ENCODE measurements at places on chromosomes 13 and 19.

- DNase-seq: no peak
Observed at GRCh38 chr13:40377783-40378182, 288.7 kb downstream of the FOXO1 start.

- DNase-seq: no peak
Observed at GRCh38 chr19:18501832-18502231, 20.0 kb downstream of the ELL start.

- DNase-seq: no peak
Observed at GRCh38 chr13:111267205-111267604, 53.2 kb upstream of the TEX29 start.

- no peak for DNase-seq
Observed at GRCh38 chr13:35016362-35017112, 74.5 kb downstream of the NBEA start.

DNA sequence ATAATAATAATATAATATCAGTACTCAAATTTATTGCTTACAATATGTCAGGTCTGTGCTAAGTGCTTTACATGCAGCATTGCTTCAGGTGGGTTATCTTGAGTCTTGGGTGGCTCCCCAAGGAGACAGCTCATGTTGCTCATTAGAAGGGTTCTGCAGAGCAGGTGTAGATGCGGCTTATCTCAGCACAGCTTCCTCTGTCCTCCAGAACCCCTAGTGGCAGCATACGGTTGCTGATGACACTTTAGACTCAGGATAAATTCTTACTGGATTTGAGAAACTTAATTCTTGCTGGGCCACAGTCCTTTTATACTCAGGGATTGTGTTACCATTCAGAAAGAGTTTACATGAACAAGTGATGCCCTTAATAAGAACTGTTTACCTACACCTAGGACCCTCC is 8.9 kb downstream of the COG3 start:
- DNase-seq: no peak

GRCh38 chr19:41926028-41926762 is 2.1 kb downstream of the ERFL start:
- DNase-seq: no peak

- no peak for DNase-seq
Observed at GRCh38 chr13:21913010-21913409, 242.1 kb downstream of the FGF9 start.

GRCh38 chr19:35909684-35910035 is 1.6 kb upstream of the TYROBP start:
- DNase-seq: no peak

GRCh38 chr13:87208636-87209035 is 462.5 kb upstream of the SLITRK5 start:
- DNase-seq: no peak

DNA sequence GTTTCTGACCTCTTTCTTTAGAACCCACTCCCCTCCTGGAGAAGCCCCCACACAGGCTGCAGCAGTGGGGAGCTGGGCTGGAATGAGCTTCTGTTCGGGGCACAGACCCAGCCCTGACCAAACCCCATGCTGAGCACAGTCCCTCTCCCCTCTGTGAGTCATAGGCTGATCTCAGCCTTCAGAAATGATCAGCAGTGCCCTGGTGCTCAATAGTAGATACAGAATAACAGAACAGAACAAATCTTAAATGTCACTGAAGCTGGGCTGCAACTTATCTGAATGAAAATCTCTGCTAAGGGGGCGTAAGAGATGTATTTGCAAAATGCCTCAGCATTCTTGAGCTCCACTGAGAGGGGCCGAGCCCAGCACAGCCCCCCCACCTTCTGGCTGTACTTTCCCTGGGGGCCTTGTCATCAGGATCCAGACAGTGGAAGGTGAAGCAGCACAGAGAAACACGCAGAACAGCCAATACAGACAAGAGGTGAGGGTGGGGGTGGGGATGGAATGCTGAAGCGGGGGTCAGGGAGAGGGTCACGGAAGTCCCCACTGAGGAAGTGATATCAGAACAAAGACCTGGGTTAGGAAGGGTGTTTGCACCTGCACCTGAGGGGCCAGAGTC is 9.9 kb downstream of the ZNF665 start:
- DNase-seq: no peak

DNA sequence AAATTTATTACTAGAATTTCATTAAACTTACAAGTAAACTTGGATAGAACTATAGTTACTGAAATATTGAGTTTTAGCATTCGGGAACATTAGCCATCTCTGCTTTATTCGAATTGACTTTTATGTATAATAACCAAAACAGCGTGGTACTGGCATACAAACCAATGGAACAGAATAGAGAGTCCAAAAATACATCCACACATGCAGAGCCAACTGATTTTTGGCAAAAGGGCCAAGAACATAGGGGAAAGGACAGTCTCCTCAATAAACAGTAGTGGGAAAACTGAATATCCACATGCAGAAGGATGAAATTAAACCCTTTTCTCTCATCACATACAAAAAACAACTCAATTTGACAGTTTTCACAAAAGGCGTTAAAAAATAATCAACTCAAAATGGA is 84.3 kb downstream of the EPSTI1 start:
- no peak for DNase-seq

DNA sequence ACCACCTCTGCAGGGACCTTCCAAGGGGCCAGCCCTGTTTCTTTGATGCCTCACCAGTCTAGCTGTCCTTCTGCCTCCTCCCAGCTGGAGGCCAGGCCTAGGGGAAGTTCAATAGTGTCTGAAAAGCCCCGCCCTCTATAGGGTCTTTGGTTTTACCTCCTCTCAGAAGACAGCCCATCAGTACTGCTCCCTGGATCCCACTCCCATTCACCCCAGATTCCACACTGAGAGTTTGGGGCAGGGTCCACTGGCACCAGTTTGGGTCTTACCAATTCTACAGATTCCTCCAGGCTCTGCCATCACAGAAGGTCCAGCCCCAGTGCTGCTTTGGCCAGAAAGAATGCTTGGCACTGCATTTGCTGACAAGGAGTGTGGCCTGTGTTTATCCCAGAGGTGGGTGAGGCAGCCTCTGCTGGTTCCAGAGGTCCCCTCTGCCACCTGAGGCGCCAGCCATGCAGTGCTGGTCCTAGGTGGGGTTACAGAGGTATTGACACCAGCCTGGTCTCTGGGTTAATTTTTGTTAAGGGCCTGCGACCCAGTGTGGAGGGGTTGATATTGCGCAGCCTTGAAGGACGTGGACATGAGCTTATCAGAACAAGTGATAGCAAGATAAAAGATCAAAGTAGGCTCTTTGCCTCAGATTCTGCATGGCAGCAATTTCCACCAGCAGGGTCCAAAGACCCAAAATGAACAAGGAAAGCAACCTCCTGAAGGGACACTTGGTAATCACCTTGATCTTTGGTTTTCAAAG is 41.4 kb upstream of the IGSF23 start:
- no peak for DNase-seq

GRCh38 chr13:31236211-31236786 is 36.5 kb downstream of the B3GLCT start:
- DNase-seq: no peak

GRCh38 chr19:51653162-51653561 is 6.5 kb upstream of the SIGLEC14 start:
- no peak for DNase-seq

DNA sequence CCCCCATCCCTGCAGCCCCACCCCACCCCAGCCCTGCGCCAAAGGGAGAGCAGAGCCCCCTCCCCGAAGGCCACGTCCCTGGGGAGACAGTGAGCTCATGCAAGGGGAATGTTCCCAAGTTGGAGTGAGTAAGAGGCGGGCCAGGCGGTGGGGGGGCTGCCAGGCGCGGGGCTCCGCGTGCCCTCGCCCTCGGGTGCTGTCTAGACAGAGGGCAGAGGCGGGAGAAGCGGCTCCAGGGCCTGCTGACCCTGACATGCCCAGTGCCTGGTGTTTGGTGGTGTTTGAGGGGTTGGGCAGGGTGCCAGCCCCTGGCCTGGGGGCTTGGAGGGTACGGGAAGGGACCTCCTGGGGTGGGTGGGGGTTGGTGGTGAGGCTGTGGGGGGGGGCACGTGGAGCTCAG is 1.0 kb downstream of the FSTL3 start:
- no peak for DNase-seq

DNA sequence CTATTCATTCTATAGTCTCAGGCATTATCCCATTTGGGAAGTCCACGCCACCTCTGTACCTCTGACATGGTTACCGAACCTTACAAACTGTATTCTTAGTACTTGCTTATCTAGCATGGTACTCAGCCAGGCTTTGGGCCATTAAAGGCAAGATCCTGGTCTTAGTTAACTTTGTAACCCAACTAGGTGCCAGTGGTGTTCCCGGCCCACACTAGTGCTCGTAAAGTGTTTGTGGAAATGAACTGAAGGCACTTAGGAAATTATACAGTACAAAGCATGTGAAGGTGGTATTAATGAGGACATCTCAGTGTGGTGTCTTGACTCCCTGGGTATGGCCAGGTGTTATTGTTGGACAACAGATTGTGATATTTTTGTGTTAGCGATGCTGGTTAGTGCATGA is 87.8 kb upstream of the RNF113B start:
- no peak for DNase-seq

GRCh38 chr19:16587833-16588823 is 15.9 kb upstream of the SLC35E1 start:
- DNase-seq: no peak

GRCh38 chr13:73220966-73221720 is 162.3 kb downstream of the KLF5 start:
- no peak for DNase-seq

DNA sequence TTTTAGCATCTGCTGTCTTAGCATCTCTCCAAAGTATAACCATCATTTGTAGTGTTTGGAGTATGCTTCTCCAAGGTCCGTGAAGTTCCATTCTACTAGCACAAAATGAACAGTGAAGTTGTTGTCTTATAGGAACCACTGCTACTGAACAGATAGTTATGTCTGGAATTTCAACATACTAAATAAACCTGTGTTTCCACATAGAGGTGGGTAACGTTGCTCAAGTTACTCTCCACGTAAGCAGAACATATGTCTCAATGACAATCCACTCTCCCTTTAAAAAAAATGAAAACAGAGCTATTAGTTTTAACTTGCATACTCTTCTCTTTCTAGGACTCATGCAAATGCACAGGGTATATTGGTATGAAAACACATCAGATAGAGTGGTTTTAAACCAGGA is 184.3 kb upstream of the TRPC4 start:
- DNase-seq: no peak

DNA sequence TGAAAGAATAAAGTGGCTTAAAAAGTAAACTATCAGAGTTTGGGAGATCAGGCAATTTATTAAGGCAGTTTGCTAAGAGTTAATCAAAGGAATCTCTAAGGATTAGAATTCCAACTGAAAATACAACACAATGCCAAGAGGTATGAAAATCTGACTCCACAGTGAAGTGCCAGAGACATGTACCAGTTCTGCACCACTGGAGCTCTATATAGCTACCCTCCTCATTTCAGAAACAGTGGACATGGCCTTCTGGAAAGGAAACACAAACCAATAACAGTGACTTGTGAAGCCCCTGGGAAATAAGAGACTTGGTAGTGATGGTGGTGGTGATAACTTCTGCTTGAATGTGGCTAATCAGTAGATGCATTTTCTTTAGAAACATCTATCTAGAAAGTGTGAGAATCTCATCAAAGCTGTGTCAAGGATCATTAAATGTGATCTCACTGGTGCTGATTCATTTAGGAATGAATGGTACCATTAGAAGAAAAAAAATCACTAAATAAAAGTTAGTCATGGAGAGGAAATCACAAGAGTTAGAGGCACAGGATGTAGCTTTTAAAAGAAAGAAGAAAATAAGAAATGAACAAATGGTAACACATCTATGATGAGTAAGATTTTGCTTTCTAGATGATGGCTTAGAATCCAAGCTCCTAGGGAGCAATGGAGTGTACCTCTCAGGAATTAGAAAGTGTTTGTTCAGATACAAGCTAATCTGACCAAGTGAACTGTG is 20.1 kb upstream of the N4BP2L1 start:
- no peak for DNase-seq
